Mesendoderm (in vitro differentiated cells): ENCODE measurements at places on chromosomes 12 and 14.
A peak's percentile ranks its signal among the peaks of the same experiment; 100 is the strongest.

- DNase-seq, result peak; percentile 30
These were observed 62.5 kb upstream of the PRICKLE1 start for GRCh38 chr12:42652048-42652447.

GRCh38 chr14:94548999-94549985 lies 11.9 kb upstream of the SERPINA4 start:
- peak; percentile 81 for DNase-seq

DNA sequence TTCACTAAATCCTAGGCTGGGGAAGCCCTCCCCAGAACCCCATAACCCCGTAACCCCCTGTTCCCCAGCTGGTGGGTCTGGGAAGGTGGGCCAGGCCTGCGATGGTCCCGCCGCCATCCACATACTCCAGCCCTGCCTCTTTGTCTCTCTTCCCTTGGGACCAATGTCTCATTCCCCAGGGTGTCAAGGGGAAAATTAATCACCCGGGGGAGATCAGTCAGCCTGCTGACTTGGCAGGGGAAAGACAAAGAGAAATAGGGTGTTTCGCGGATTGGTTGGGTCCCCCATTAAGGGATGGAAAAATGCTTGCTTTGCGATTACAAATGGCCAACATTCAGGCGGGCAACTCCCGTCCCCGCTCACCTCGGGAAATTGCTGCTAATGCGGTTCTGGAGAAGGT lies 60.6 kb upstream of the LHX5 start:
- no peak for DNase-seq

- peak; percentile 98 for DNase-seq
These were observed 40.2 kb downstream of the HSP90AA1 start for GRCh38 chr14:102046337-102047278.

- no peak for DNase-seq
These were observed 383.7 kb downstream of the EGLN3 start for GRCh38 chr14:33567023-33567728.

DNA sequence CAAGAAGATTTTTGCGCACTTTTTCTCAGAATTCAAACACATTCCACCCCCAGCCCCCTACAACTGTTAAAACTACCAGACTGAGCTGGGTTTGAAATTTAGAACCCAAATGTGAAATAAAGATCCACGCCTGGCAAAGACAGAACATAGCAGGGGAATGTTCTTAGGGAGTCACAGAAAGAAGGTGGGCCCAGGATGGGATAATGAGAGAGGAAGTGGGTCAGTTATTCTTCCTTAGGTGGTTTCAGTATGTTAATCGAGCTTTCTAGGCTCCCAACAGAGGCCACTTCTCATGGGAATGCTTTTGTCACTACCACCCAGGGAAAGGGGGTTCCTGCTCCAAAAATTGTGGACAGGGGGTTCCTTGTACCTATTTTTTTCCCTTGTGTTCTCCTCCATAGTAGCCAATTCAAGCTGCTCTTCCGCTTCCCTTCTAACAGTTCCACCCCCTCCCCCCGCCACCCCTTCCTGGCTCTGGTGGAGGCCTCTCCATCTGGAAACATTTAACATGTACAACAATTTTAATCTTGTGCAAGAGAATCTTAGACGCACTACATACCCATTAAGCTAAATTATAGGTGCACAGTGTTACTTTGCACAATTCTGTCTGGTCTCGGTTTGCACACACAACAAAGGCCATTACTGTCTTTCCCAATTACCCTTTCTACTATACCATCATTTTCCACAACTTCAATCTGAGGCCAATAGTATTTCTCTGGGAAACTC lies 218.1 kb downstream of the MON2 start:
- DNase-seq, result peak; percentile 19

DNA sequence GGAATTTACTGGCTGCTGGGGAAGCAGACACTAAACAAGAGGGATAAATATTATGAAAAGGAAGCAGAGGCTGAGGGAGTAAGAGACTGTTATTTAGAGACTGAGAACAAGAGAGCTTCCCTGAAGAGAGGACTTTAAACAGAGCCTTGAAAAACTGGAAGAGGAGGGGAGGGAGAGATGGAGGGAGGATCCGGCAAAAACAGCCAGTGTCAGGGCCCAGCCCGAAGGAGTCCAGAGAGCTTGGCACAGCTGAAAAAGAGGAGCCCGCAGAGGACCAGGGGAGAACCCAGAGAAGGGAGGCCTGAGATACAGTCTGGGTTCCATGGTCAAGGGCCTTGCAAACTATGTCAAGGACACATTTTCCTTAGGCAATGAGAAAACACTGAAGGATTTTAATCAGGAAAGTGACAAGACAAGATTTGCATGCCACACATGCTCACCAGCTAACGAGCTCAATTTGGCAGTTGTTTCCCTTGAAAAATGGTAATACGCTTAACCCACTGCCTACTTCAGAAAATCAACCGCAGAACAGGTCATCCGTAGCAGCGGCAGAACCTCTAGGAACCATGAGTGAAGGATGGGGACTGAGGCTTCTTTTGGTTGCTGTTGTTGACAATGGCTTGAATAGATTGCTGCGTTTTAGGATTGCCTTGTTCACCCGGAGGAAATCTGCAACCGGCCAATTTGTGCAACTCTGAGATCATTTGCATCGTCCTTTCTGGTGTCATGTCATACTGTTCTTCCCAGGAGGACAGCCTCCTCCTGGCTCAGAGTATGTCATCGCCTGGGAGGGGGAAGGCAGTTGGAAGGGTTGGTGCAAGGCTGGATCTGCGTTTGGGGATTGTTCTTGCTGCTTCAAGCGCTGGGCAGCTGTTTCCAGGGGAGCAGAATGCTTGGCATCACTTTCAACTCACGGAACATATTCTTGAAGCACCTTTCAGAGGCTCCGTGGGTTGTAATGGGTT lies 108.2 kb downstream of the PRMT8 start:
- peak; percentile 28 for DNase-seq

DNA sequence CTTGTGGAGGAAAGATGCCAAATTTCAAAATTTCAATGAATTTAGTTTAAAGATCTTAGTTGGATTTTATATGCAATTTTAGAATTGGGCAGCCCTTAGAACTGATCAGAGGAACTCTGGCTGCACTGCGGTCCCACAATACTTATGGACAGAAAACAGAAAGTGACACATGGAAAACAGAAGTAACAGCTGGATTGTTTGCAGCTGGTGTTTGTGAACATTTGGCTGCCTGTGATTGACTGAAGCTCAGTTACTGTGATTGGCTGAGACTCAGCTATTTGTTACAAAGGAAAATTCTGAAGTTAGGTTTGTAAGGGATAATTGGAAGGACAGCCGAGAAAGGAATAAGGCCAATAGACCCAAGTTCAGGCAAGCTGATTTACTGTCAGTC lies 10.0 kb upstream of the KRT86 start:
- no peak for DNase-seq

DNA sequence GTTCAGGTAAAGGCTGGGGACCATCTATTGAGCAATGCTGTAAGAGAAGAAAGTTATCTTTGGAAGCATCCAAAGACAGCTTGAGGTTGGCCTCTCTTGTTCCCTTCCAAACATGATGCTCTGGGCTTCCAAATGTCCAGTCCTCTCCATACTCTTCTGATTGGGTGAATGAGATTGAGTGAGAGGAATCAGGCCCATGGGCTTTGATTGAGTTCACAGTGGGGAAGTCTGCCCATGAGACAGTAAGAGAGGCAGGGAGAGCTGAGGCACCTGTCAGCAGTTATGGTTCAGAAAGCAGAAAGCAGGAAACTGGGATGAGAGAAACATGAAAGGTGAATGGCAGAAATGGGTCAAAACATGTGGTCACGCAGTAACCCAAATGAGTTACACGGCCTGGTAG lies 1006.9 kb downstream of the VRK1 start:
- DNase-seq, result no peak

DNA sequence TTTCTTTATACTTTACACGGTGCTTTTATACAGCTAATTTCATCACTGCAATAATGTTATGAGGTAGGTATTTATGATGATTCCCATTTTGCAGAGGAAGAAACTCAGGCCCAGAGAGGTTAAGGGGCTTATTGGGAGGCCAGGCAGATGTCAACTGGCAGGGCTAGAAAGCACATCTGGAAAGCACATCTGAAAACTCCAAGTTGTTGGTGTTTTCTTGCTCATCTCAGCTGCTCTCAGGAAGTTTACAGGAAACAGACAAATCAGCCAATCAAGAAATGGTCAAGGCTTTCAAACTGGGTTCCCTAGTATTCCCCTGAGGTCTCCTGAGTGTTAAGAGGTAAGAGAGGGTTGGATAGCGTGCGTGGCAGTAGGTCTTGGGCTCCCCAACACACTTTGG lies 124.1 kb upstream of the MED13L start:
- no peak for DNase-seq

- DNase-seq, result peak; percentile 95
These were observed 41.2 kb upstream of the CRY1 start for GRCh38 chr12:107134558-107134957.
